T-helper 17 cell (primary cell): ENCODE measurements at places on chromosomes 3 and 15.

GRCh38 chr3:161674402-161674801 is 177.8 kb downstream of the OTOL1 start:
- DNase-seq = no peak

GRCh38 chr15:73028831-73029451 is 23.3 kb upstream of the NEO1 start:
- no peak for DNase-seq

DNA sequence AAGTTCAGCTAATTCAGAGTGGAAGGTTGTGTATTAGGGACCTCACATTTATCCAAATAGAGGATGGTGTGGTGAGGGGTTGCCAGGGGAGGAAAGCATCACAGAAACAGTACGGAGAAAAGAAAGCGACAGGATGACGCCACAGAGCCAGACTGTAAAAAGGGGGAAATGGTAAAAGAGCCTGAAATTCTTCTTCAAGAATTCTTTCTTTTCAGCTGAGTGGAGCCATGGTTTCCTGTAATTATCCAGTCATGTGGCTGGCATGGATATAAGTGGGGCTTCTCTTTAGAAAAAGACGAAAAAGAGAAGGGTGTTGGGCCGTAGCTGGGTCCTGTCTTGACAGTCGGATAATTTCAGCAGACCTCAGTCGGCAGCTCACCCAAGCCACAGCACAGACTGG is 24.5 kb upstream of the PSMD6 start:
- no peak for DNase-seq

DNA sequence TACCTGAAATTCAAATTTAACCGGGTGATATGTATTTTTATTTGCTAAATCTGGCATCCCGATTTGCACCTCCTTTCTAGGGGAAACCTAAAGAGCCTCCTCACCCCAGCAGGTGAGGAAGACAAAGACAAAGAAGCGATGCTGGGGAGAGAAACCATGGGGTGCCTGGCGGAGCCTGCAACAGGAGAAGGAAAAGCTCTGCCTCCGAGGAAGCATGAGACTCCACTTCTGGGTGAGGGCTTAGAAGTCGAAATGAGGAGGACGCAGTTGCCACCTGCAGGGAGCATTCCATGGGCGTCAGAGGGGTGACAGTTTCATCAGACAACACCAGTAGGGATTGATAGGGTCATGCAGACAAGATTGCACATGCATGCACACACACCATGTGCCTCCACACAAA is 30.5 kb upstream of the LYZL4 start:
- DNase-seq = no peak

DNA sequence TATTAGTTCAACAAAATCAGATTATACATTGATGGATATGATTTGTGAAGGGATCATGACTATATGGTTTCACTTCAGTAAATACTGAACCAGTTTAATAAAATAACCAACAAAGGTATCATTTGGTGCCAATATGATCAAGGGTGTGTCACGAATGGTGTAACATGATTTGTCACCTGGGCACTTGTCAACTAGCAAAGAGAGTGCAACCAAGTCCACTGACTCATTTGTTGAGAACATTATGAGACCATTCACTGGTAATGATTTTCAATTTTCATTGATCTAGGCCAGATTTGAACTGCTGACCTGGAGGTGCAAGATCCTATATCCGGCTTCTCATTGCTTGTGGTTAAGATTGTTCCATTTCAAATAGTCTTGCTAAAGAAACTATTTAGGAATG is 1037.9 kb downstream of the ROBO2 start:
- DNase-seq = no peak

GRCh38 chr15:93469994-93470393 is 381.0 kb upstream of the RGMA start:
- no peak for DNase-seq

DNA sequence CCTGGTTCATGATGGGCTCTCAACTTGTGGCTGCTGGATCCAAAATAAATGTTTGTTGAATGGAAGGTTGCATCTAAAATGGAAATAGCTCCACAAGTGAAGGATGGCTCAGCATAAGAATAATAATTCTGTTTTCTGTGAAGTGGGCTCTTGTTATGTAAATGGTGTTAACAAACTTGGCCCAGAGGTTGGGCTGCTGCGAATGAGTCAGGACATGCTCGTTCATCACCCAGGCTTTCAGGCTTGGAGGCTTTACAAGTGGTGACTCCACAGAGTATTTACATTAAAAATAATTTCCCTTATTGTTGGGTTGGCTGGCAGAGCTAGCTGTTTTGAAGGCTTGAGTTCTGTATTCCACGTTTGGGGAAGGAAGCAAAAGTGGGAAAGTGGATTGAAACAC is 60.5 kb downstream of the ITGB5 start:
- DNase-seq = no peak
